ENCODE measurements at places on chromosomes 7 and 10.

DNA sequence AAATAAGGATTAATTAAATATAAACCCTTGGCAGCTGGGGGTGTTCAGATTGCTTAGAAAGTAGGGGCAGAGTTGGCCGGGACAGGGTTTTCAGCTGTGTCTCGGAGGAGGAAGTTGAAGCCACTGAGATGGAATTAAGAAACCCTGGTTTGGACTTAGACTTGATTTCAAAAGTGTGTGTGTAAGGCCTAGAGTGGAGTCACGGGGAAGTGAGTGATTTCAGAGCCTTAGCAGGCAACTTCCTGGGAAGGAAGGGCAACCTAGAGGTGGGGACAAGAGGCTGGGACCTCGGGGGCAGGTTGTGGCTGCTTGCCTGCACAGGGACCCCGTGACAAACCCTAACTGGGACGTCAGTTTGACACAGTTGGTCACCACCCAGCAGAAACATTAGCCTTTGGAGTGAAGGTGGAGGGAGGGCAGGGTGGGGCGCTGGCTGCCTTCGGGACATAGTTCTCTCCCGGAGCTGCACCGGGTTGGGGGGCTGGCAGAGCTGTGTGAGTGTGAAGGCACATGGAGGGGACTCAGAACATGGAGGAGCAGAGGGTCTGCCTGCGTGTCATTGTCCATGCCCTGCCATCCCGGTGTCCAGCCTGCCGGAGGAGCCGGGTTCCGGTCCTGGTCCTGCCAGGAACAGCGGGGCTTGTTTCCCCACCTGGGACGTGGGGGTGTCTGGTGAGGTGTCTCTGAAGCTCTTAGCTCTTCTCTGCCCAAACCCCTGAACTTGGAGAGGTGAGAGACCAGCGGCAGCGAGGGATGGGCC, 1.8 kb downstream of the BRI3 start:
- no peak for DNase-seq

DNA sequence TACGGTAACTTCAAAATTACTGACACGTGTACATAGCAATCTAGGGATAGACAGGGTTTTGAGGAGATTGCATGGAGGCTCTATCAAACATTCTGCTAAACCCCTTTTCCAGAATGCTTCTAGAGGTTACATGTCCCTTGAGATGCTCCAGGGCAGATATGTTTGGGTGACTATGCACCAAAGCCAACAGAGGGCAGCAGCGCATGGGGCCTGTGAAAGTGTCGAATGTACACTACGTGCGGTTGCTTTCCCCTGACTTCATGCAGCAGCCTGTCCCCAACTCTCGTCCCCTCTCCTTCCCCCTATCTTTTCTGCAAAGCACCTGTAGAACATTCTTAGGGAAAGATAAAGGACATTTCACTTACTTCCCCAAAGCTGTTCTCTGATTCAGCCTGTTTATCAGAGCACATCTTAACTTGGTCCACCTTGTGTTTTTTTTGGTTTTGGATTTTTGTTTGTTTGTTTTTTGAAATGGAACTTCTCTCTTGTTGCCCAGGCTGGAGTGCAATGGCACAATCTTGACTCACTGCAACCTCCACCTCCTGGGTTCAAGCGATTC, 90.2 kb downstream of the UBE3C start:
- DNase-seq, result no peak

- DNase-seq, result no peak
These were observed 78.1 kb upstream of the TBX20 start for GRCh38 chr7:35331730-35332678.

DNA sequence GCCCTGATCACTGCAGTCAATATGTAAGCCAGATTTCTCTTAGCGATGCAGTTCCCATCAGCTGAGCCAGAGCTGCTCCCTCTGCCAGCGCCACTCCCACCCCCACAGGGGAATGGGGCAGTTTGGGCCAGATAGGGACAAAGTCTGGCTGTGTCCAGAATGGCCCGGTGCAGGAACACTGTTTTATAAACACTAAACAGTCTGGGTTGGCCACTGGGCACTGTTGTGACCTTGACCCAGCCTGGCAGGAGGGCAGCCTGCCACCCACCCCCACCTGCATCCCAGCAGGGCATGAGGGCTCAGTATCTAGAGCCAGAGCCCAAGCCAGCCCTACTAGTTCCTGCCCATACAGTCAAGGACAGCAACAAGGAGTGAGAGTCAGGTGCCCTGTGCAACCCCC, 1.3 kb downstream of the OGDHL start:
- no peak for DNase-seq

GRCh38 chr10:1214882-1215540, 158.8 kb downstream of the WDR37 start:
- no peak for DNase-seq

DNA sequence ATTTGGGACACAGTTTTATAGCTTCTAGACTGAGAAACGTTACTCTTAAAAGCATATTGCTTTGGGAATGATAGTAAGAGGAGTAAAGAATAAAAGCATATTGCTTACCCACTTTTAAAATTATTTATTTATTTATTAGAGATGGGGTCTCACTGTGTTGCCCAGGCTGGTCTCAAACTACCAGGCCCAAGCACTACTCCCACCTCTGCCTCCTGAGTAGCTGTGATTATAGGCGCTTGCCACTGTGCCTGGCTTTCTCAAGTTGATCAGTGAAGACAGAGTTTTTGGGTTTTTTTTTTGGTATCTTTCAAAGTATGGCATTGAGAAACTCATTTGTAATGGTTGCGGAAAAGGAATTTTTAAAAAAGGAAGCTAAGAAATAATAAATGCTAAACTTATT, 68.0 kb downstream of the AHCYL2 start:
- no peak for DNase-seq

- no peak for DNase-seq
These were observed 374.0 kb upstream of the STEAP1 start for GRCh38 chr7:89780291-89780690.

DNA sequence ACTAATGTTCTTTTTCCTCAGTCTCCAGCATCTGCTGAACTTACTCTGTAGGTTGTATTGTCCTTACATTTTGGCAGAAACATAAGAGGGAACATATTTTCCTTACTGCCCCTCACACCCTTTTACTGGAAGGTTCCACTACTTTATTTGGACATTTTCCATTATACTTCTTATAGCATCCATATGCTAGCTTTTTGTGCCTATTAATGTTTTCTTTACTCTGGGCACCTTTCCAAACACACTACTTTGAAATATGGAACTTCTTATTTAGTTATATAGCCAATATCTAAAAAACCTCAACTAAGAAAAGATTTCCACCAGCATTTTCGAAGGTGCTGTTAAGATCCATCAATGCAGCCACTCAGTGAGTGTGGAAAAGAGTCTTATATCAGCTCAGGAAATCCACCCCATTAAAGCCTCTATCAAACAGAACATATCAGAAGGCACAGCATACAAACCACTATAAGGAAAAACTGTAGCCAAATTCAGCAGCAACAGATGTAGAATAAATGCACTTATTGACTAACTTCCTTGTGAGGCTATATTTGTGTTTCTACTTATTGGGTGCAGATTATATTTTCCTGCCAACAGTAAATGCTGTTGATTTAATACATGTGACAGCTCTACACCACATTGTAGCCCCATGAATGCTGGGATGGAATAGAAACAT, 272.5 kb upstream of the SEMA3E start:
- no peak for DNase-seq

GRCh38 chr10:106467506-106467905, 697.0 kb downstream of the SORCS1 start:
- DNase-seq, result no peak

GRCh38 chr10:95456516-95456915, 104.7 kb downstream of the SORBS1 start:
- DNase-seq, result no peak

DNA sequence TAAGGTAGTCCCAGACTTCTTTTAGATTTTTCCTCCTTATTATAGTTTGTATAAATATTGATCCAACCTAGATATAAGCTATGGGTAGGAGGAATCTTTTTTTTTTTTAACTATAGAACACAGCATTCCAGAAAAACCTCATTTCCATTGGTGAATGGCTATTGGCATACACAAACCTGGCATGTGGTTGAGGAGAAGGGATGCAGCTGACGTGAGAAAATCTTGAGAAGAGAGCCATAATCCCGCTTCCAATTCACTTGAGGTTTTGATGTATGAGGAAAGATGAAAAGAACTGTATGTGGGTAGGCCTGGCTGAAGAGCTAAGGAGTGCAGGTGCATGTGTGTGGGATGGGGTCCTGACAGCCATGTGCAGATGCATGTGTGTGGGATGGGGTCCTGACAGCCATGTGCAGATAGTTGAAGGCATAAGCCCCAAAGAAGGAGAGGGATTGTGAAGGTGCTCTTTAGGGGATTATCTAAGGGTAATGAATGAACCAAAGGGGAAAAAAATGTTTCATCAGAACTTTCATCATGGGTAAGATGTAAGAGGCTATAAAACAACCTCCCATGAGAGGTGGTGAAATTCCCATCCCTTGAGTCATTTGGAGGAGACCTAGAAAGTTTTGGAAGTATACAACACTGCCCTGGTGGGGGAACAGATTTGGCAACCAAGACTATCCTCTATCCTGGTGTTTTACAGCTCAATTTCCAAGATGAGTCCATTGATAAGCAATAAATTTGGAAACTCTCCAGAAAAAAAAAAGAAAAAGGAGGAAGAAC, 3.8 kb upstream of the PKD2L1 start:
- no peak for DNase-seq

- no peak for DNase-seq
These were observed 223.5 kb upstream of the PHYHIPL start for GRCh38 chr10:58952747-58953466.

DNA sequence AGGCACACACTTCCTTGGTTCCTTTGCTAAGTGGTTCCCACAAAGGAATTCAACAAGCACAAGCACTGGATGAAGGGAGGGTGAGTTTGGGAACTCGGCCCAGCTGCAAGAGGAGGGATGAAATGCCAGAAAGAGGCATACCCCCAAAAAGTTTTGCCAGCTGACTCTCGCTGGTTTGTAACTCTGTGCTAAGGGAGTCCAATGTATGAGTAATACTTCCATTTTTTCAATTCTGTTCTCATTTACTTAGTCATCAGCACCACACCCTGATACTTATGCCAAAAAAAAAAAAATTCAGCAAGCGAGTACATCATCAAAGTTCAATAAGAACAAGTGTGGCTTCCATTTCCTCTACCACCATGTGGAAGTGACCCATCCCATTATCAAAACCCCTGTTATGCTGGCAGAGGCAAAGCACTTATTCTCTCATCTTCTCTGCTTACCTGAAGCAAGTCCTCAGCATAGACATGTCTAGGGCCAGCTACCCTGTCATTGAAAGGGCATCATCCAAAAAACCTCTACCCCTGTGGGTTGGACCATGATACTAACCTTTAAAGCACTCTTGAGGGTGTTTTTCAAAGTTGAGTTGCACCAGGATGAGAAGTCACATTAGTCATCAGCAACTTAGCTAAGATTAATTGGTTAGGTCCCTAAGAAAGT, 6.9 kb upstream of the HYCC1 start:
- DNase-seq, result no peak

- DNase-seq, result no peak
These were observed 281.7 kb downstream of the SORCS3 start for GRCh38 chr10:104922810-104923209.

DNA sequence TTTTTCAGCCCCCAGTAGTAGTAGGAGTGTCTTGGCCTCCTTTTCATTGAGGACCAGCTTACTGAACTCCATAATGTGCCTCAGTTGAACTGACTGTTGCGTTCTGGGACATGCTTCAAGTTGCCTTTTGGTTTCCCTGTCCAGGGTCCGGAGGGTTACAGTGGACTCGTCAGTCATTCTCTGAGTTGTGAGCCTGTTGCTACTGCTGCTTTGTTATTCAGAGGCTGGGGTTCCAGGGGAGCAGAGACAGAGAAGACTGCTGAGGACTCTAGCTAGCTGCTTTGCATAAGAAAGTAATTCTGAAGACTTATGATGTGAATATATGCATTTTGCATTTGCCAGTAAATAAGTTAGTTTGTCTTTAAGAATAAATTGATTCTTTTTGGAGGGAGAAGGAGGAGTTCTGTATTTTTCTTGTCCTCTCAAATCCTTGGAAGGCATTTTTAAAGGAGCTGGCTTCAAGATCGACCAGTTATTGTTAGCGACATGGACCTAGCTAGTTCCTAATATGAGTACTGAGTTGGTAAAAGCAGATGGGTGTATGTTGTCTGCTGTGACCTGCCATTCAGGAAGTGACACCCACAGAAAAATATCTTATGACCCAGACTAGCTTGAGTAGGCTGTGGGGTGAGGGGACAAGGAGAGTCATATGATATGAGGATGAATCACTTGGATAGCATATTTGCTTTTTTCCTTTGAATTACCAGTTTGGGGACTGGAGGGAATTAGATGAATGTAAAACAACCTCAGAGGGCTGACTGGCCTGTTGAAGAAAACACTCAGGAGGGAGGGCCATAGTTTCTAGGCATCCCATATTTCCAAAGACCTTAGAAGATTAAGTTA, 8.3 kb downstream of the PI4K2A start:
- DNase-seq, result no peak

DNA sequence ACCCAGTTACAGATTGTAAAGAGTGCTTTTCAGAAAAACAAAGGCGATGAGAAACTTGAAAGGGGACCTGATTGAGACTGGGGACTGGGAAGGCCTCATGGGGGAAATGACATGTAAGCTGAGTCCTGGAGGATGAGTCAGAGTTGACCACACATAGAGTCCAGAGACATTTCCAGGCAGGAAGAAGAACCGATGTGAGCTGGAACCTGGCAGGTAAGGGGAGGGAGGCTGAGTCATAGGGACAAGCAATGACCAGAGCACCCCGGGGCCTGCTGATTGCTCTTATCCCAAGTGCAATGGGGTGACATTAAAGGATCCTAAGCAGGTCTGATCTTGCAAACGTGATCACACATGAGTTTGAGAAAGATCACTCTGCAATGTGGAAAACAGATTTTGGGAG, 11.7 kb downstream of the TLL2 start:
- DNase-seq, result no peak

DNA sequence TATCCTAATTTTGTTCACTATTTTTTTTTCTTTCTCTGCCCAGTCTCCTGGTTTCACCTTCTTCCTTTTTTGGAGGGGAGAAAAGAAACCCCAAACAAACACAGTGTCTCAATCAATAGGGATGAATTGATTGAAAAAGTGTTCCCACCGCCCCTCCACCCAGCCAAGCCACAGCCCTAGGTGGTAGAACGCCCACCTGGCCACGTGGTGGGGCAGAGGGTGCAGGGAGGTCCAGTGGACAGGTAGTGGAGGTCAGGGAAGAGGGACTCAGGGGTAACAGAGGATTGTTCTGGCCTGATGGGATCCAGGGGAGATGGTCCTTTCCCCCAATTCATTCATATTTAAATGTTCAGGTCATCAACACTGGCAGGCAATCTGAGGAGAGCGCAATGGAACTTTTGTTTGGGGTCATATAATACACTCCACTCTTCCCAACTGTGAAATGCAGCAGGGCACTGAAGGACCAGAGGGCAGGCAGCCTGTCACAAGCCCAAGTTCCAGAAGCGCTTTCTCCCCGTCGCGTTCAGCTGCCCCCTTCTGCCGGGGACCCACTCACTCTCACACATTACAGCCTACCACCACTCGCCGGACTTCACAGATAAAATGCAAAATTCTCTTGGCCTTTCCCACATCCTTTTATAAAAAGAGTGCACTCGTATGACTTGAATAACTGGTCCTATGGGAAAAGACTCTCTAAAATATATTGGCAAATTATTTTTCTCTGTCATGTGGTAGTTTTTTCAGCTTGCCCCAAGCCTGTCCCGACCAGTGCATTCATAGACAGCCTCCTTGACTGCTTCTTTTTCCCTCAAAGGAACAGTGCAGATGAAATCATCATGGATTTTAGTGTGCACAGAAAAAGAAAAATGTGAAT, 1.6 kb downstream of the INHBA start:
- no peak for DNase-seq
